ENCODE measurements at places on chromosomes 6 and 20. TPM values are rescaled to one million over a fixed set of nuclear protein-coding genes. Genes with fewer than 3 reads are reported as not detected.

- ATAC-seq = peak; percentile 78
Observed at GRCh38 chr6:21263531-21264287, 329.8 kb upstream of the SOX4 start.

- ATAC-seq = peak; percentile 30
Observed at GRCh38 chr6:73579389-73579788, 58.6 kb upstream of the EEF1A1 start.

- no peak for ATAC-seq
Observed at GRCh38 chr20:41002842-41003142, 25.8 kb upstream of the TOP1 start.

DNA sequence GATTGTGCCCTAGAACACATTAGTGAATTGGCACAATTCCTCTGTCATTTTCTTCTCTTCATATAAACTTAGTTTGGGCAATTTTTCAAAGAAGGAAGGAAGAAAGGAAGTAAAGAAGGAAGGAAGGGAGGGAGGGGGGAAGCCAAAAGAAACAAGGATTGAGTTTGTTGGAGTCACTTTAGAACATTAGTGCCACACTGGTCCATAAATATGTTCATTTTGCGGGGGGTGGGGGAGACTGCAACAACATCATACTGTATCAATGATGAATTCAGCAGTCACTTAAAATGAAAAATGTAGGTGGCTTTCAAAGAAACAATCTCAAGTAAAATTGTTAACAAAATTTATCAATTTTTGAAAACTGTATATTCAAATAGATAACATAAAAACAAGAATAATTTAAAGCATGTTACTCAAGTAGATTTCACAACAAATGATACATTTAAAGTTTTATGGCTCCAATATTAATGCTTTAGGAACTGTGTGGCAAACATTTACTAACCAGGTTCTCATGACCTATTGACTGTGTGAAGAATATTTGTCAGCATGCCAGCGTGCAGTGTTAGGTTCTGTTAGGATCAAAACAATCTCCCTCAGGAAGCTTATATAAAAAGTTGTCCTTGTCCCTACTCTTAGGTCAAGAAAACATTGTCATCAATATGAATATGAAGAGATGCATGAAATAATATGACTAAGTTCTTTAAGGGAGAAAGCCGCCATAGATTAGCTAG is 208.1 kb upstream of the AGPAT4 start:
- no peak for ATAC-seq

ENTPD6 gene
- 27.3 TPM for total RNA-seq
